Renal cortex interstitium (tissue), 15 donors: ENCODE measurements at places on chromosomes 4 and X.
A peak's percentile ranks its signal among the peaks of the same experiment; 100 is the strongest.

DNA sequence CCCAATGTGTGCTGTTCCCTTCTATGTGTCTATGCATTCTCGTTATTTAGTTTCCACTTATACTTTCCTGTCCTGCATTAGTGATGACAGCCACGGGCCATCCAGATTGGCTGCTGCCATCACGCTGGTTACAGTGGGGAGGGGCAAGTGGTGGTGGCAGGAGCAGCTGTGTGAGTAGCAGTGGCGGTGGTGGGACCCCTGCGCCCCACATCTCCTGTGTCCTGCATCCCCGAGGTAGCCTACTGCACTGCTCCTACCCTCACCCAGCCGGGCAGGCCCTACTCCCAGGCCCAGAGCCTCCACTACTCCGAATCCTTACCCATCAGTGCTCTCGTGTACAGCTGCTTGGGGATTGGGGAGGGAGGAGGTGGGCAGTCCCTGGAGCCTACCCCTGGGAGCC, 798.7 kb upstream of the AGA start:
- no peak for DNase-seq

DNA sequence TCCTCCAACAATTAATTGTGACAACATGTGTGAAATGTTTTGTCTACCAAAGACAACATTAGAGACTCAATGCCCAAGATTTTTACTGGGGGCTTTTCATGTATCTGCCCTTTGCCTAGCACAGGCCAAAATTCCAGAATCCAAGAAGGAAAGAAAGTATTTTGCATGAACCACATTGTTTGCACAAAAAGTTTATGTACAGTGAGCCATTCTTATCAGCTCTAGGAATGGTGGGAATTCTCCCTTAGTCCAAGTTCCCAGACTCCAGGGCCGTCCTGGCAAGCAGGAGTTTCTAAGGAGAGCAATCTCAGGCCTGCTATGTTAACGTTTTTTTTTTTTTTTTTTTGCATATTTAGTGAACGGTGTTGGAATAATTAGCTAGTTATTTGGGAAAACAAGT, 21.6 kb downstream of the GPRASP1 start:
- no peak for DNase-seq

DNA sequence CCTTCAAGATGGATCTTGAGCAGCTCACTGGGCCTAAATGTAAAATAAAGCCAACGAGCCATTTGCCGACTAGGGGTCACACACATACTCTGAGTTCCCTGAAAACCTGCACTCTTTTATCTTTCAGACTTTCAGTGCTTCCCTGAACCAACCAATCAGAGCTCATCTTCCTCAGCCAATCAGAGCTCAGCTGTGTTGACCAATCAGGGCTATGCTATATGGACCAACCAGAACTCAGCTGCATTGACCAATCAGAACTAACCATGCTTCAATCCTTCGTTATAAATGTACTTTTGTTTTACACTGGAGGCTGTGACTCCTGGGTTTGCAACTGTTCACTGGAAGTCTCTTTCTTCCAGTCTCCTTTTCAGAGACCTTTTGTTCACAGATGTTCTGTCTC, 19.3 kb downstream of the SLC25A53 start:
- no peak for DNase-seq

DNA sequence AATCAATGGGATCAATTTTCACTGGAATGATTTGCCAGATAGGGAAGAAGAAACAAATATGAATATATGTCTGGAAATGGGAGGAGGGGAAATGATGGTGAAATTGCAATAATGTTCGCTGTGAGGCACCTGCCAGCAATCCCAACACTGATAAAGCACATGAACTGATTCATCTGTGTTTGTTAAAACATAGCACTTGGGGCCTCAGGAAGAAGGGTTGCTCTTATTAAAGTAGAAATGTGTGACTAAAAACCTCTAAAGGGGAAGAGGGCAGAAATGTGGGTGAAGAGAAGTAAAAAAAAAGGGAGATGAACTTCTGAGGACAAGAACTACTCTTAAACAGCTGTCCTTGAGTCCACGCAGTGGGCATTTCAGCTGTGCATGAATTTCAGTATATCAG, 101.4 kb downstream of the C4orf51 start:
- DNase-seq: no peak

DNA sequence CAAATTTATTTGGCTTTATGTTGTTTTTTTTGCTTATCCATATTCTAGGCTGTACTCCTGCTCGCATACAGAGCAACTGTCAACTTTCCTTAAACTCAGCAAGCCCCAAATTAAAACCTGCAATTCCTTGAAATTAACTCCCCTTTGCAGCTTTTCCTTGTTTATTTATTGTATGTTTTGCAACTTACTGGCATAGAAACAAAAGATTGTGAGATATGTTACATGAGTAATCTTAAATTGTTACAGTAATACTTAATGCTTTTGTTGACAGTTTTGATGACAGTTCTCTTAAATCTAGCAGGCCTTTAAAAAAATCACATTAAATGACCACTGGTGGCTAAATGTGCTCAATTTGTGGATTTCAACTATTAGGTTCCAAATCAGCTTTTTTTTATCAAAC, 4.5 kb downstream of the DDX3X start:
- no peak for DNase-seq

- DNase-seq: no peak
Observed at GRCh38 chrX:37701588-37701987, 16.0 kb downstream of the XK start.

DNA sequence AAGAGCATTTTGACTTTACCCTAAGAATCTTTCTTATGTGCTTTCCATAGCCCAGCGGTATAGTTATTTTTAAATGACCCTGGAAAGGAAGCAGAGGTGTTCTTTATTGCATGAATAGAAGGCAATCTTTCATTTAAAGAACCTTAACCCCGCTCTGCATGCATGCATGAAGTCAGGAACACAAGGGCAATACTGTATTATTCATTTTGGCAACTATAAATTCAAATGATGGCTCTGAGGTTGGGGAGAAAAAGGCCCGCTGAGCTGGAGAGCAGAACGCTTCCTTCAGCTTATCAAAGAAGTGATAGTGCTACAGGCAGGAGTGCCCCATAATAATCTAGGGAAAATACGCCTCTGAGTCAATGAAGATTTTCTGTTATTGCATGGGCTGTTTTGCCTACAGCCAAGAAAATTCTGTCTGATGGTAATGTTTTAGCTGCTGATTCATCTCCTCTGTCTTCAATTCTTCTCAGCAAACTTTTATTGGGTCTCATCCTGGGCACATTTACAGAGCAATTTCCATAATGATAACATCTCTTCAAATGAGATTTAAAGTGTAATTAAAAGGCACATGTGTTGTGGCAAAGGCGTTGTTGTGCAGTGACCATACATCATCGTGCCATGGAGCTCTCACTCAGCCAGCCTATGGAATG, 452.2 kb upstream of the FTHL17 start:
- no peak for DNase-seq

- DNase-seq: no peak
Observed at GRCh38 chr4:110003401-110004187, 90.9 kb downstream of the EGF start.

DNA sequence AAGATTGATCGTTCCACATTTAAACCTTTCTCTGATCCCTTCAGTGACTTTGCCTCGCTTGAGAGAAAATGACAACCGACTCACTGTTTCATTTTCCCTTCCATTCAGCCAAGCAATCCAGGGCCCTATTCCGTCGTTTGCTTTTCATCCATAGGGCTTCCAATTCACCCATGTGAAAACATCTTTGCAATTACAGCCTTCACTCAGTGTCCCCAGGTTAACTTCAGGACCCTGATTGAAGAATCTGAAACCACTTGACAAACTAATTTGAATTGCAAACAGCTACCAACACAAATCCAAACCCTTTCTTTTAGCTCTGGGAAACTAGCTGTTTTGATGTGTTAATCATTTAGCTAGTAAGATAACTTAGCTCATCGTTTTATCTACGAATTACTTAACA, 120.2 kb upstream of the FAM9C start:
- DNase-seq: no peak

DNA sequence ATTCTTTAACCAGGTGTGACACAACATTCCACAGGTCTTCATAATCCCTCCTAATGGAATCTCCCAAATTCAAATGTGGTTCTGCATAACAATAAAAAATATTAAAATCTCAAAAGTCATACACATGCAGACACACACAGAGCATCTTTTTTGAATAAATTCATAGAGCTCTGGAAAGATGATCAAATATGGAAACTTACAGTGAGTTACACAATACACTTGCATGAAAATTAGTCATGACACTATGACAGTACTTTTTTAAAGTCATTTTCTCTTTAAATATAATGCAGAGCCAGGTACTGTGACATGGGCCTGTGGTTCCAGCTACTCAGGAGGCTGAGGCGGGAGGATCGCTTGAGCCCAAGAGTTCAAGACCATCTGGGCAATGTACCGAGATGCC, 38.9 kb downstream of the DDX60L start:
- DNase-seq: no peak

DNA sequence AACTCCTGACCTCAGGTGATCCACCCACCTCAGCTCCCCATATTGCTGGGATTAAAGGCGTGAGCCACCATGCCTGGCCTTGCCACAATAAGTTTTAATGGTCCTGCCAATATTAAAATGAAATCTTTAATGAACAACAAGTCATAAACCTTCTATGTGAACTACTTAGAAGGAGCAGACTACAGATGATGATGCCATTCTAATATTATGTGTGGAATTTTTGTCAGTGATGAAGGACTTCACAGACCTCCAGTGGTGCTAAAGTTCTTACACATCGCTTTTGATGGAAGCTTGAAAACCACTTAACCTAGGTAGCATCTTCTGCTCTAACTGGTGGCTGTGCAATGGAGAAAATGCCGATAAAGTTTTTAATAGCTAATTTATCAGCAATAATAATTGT, 331.4 kb downstream of the CCSER1 start:
- DNase-seq: no peak

DNA sequence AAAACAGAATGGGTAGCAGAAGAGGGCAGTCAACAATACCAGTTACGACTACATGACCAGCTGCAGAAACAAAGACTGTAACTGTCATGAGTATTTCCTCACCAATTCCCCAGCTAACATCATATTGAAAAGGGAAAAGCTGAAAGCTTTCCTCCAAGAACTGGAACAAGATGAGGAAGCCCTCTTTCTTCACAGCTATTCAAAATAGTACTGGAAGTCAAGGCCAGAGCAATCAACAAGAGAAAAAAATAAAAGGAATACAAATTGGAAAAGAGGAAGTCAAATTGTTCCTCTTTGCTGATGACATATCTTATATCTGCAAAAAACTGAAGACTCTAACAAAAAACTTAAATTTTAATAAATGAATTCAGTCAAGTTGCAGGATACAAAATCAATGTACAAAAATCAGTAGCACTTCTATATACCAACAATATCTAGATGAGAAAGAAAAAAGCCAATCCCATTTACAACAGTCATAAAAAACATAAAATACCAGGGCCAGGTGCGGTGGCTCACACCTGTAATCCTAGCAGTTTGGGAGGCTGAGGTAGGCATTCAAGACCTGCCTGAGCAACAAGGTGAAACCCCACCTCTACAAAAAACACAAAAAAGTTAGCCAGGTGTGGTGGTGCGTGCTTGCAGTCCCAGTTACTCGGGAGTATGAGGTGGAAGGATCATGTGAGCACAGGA, 125.4 kb downstream of the ATP8A1 start:
- DNase-seq: no peak

GRCh38 chrX:15497865-15498264, 2.7 kb upstream of the BMX start:
- peak; percentile 28 for DNase-seq

- DNase-seq: no peak
Observed at GRCh38 chr4:13659341-13660070, 32.0 kb upstream of the BOD1L1 start.

DNA sequence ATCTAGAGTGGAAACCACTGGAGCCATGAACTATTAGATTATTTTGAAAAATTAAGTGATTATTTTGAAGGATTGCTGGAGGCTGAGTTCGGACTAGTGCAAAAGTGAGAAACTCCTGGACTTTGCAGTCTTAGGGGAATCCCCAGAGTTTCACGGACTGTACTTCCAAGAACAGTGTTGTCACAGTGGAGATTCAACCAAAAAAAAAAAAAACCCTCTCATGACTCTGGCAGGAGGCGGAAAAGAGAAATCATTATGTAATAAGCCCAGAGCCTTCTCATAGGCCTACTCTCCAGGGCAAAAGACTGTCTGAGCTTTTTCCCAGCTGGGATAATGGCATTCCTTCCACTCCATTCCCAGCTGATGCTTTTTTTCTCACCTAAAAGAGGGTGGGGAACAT, 16.8 kb upstream of the C4orf51 start:
- DNase-seq: no peak

- no peak for DNase-seq
Observed at GRCh38 chrX:63101879-63102620, 249.1 kb downstream of the SPIN4 start.

DNA sequence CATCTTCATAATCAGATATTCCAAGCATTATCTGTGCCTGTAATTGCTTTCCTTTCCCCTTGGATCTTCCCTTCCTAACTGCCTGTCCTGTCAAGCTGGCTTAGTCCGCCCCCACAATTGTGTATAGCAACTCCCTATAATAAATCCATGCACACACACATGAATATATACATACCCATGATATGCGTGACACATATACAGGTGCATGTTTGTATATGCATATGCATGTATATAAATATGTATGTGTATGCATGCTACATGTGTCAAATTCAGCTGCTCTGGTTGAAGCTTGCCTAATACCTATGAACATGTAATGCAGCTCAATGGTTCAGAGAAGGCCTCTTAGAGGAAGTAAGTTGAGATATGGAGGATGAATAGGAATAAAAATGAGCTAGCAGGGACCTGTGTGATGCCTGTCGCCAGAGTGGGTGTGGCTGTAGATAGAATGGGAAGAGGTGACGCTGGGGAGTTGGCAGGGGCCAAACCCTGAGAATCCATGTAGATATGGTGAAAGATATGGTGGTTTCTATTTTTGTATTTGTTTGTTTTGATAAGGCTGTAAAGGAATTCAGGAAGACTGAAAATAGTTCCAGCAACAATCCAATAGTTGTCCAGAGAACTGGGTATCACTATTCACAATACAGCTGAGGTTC, 595.0 kb upstream of the BOD1L1 start:
- no peak for DNase-seq

GRCh38 chr4:55437356-55437796, 41.6 kb downstream of the TMEM165 start:
- DNase-seq: no peak

- peak; percentile 9 for DNase-seq
Observed at GRCh38 chrX:66050140-66050569, 10.3 kb upstream of the VSIG4 start.

- no peak for DNase-seq
Observed at GRCh38 chr4:177759729-177760128, 317.5 kb upstream of the AGA start.

GRCh38 chrX:30533835-30534234, 43.7 kb downstream of the TASL start:
- no peak for DNase-seq

- DNase-seq: no peak
Observed at GRCh38 chrX:154797006-154797405, 8.3 kb downstream of the MPP1 start.

GRCh38 chr4:126038502-126039144, 723.9 kb downstream of the FAT4 start:
- no peak for DNase-seq

DNA sequence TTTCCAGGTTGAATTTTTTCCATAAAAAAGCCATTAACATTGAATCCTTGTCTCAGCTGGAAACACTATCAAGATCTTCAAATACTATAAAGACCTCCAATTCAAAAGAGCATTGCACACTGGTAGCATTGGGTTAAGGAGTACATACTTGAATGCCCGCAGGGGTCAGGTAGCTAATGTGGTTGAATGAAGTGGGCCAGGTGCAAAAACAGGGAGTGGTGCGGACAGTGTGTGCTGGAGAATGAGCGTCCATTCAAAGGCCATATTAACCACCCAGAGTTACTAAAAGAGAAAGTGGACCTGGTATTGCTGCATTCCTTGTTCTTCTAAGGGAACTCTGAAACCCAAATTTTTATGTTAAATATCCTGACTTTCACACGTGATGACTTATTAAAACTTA, 91.6 kb downstream of the NYX start:
- DNase-seq: no peak
